ENCODE measurements at places on chromosomes 16 and 17.

GRCh38 chr16:28879261-28879840 lies 1.1 kb downstream of the ATP2A1 start:
- DNase-seq: no peak

DNA sequence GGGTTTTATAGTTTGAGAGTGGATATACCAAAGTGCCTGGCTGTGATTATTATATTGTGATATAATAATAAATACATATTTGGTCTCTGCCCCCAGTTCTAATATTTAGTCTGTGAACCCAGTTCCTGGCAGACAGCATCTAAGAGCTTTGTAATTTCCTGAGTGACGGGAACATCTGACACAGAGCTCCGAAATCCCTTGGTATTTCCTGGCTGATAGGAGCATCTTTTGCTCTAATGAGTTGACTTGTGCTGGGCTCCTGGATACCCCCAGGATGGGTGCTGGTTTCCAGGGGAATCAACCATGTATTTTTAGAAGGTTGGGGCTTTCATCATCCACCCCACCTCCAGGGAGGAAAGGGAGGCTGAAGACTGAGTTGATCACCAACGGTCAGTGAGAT lies 187.3 kb downstream of the CDH13 start:
- DNase-seq: no peak

DNA sequence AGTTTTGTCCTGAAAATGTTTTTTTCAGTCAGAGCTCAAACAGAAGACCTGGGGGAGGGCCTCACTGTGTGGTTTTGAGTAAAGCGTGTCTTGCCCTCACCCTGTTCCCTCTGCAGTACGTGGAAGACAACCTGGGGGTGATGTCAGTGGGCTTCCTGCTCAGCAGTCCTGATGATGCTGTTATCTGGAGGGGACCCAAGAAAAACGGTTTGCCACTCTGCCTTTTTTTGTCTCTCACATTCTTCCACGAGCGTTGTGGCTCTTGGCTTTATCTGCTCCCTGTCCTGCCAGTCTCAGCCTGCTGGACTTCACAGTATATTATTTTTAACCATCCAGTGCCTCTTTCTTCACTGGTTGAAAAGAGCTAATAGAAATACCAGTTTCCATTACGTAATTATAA lies 12.9 kb downstream of the NUBP1 start:
- no peak for DNase-seq

DNA sequence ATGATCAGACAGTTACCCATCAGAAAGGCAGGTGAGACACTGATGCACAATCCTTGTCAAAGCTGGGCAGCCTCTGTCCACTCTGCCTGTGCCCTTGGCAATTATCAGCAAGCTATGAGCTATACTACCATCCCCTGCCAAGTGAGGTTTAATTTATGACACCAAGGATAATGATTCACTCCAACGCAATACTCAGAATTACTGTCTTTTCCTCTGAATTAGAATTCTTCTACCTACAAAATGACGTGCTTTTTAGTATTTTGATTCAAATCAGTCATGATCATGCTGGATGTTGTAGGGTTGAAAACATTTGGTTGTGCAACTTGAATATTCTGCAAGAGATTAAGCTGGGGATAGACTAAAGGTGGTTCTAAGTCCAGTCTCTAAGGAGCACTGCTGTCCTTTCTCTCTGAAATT lies 116.8 kb upstream of the SOX9 start:
- DNase-seq: peak; percentile 44

- no peak for DNase-seq
Observed at GRCh38 chr17:79747508-79748294, 17.0 kb downstream of the ENPP7 start.

- DNase-seq: no peak
Observed at GRCh38 chr16:69286941-69287713, 24.0 kb upstream of the VPS4A start.

- no peak for DNase-seq
Observed at GRCh38 chr16:30665155-30665829, 7.1 kb downstream of the FBRS start.

GRCh38 chr17:1232786-1233185 lies 37.5 kb upstream of the BHLHA9 start:
- DNase-seq: peak; percentile 62

GRCh38 chr17:57436565-57436964 lies 180.2 kb downstream of the MSI2 start:
- DNase-seq: no peak

DNA sequence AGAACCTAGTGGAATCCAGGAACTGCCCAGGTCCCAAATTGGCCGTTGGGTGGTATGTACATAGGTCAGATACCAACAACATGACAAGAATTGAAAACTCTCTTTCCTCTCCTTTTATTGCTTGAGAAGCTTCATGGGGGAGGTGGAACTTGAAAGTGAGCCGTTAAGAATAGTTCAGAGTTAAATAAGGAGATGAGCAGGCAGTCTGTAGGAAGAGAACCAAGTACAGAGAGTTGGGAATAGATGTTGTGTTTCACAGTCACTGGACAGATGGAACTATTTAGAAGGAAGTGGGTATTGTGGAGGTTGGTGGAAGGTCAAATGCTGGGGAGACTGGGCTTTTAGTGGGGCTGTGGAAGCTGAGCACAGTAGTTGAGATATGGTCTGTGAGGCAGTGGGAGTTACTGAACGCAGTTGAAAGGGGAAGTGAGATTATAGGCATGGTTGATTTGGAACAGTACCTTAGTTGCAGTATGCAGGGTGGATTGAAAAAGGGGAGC lies 26.4 kb downstream of the ARHGAP44 start:
- no peak for DNase-seq

- no peak for DNase-seq
Observed at GRCh38 chr16:17083628-17084027, 387.1 kb downstream of the XYLT1 start.

DNA sequence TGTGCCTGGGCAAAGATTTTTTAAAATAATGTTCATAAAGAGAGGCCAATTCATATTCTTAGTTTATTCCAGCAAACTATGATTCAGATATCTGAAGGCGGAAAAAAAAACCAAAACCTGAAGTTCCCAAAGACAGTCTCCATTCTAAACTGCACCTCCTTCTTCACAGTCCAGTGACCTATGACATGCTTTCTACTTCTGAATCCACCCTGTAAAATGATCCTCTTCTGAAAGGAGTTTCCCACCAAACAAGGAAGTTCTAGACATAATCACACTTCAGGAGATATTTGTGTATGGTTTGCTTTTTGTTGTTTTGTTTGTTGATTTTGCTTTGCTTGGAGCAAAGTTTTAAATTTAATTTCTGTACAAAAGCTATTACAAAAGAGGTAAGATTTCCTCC lies 12.9 kb upstream of the CHST4 start:
- no peak for DNase-seq

DNA sequence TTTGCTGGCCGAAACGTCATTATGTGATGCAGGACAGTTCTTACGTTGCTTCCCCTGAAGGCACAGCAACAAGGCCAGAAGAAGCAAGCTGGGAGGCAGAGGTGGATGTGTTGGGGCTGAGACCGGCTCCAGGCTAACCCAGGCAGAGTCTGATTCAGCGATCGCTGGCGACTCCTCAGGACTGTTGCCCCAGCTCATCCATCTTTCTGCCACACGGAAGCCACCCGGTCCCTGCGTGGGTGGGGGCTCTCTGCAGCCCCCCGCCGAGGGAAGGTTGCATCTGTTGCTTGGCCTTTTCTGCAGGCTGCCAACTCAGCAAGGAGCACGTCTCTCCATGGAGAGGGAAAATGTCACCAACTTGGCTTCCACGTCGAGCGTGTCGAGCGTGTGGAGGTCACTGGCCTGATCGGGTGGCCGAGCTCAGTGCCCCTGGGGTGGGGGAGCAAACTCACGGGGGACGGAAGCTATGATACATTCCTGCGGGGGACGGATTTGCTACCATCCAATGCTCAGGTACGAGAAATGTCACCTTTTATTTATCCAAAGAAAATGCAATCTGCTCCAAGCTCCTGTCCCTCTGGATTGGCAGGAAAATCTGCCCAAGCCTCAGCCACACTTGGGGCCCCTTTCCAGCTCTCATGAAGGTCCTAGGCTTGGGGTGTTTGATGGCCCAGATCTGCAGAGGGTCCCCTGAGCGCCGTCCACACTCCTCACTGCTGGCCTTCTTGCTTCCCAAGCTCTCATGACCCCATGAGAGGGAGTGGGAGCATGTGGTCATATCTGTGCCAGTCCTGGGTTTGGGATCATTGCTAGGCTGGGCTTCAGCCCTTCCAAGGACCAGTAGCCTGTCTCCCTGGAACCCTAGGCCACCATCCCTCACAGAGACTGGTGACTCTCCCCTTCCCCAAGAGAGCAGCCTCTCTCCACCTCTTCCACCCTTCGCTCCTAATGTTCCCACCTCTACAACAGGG lies 69.4 kb downstream of the RPH3AL start:
- no peak for DNase-seq

- DNase-seq: no peak
Observed at GRCh38 chr16:89176147-89176690, 4.7 kb downstream of the CDH15 start.

- no peak for DNase-seq
Observed at GRCh38 chr16:78823027-78823426, 723.6 kb downstream of the WWOX start.

DNA sequence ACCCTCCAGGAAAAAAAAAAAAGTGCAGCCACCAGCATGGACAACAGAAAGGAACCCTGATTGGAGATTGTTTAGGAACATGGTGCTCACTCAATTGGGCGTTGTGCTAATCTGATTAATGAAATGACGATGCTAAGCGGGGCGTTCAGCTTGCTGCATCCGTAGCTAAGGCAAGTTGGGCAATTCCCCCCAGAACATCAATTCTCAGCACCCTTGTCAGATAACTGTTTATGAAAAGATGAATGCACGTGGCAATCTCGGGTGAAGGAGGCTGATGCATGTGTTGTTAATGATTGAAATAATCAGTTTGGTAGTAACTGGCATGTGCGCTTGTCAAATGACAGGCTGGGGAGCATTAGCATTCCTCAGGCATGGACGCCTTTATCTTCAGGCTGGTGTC lies 57.0 kb downstream of the HS3ST3A1 start:
- no peak for DNase-seq

- DNase-seq: no peak
Observed at GRCh38 chr17:31112001-31112661, 17.4 kb downstream of the NF1 start.

DNA sequence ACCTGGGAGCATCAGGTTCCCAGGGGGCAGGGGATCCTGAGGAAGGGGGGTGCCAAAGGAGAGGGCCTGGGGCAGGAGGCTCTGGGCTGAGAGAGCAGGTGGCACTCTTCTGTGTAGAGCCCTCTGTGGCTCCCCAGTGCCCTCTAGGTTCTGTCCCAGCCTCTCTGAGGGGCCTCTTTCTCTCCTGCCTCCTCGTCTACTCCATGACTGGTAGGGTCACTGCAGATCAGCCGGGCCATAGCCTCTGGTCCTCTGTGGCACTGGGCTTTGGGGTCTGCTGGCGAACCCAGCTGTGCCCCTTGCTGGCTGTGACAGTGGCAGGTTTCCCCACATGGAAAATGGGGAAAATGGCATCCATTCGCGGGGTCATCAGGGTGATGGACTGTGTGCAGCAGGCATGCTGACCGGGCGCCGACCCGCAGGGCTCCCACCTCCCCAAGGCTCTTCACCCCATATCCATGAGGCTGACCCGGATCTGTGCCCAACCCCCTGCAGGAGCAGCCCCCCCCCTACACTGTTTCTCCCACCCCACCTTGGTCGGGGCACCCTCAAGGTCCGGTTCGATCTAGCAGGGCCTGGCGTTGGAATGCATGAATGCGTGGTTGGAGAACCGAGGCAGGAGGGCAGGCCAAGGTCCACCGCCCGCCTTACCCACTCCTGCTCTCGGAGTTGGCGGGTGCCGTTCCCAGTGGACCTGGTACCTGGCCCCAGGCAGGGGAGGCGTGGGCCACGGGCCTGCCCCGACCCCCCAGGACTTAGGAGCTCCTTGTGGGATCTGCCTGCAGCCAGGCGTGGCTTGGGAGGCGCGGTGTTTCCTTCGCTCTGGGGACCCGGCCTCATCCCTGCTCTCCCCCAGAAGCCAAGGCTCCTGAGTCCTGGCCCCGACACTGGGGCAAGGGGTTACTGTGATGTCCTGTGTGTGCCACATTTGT lies 6.5 kb downstream of the GLIS2 start:
- no peak for DNase-seq

- DNase-seq: no peak
Observed at GRCh38 chr16:51433599-51433998, 282.5 kb upstream of the SALL1 start.

- DNase-seq: no peak
Observed at GRCh38 chr17:18005496-18005895, 32.8 kb downstream of the DRC3 start.

DNA sequence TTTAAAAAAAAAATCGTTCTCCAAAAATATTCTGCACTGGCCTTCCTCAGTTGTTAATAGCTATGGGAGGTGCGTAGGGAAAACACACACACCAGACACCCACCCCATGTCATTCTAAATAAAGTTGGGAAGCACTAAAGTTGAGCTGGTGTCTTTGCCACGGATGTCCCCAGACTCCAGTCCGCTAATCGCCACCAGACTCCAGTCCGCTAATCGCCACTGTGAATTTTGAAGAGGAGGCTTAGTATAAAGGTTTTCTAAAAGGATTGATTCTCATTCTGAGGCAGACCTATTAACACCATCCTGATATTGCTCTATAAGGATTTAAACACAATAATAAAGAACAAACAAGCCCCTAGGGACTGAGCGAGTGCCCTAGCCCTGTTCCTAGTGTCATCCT lies 22.7 kb upstream of the CPSF4L start:
- no peak for DNase-seq

- no peak for DNase-seq
Observed at GRCh38 chr16:76932541-76933211, 258.3 kb upstream of the MON1B start.

DNA sequence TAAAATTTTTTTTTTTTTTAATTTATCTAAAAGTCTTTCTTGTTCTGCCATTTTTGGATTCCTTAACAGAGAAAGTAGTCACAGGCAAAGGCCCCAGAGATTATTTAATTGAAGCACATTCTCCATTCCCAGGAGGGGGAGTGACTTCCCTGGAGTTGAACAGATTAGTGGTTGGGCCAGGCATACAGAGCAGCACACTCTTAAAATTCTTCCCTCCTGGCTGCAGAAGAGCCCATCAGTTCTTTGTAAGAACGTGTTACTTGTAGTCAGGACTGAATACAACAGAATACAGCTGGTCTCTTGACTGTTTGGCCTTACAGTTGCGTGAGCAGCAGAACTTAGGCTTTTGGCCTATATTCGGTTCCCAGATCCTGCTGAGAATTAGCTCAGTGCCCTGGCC lies 1.8 kb downstream of the ALKBH5 start:
- no peak for DNase-seq

GRCh38 chr16:14658063-14658462 lies 25.3 kb downstream of the BFAR start:
- no peak for DNase-seq

GRCh38 chr17:32609884-32610650 lies 123.3 kb downstream of the CDK5R1 start:
- DNase-seq: no peak

- no peak for DNase-seq
Observed at GRCh38 chr16:79599837-79600637, 500 bp downstream of the MAF start.

GRCh38 chr17:77512062-77512946 lies 371.5 kb downstream of the SEC14L1 start:
- no peak for DNase-seq

GRCh38 chr17:76997981-76998531 lies 129.9 kb downstream of the MGAT5B start:
- DNase-seq: no peak
